ENCODE measurements at places on chromosomes 6 and 20. TPM values are rescaled to one million over a fixed set of nuclear protein-coding genes. Genes with fewer than 3 reads are reported as not detected.

GRCh38 chr6:33627876-33628275 lies 6.8 kb downstream of the ITPR3 start:
- peaks cover 50% of the 10 kb centered on the region for H3K4me1 ChIP-seq
- H3K27ac ChIP-seq: no peak overlapping the region
- no peaks in the 10 kb centered on the region for H3K27me3 ChIP-seq
- no peak for DNase-seq

DNA sequence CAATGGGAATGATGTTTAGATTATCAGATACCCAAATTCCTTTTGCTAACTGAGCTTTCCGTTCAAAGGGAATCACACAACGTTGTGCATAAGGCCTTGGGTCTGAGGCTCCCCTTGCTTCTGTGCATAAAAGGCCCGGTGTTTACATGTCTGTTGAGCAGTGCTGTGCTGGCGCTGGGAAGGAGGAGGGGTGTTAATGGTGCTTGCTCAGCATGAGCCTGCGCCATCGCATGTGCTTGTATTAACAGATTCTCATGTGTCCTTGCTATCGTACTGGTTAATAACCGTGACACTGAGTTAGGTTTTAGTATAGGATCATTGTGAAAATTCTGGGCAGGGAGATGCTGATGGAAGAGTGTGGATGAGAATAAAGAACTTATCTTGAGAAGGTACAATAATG lies 62.3 kb upstream of the TRAF3IP2 start:
- H3K4me3 ChIP-seq: no peak overlapping the region
- peaks cover 53% of the 10 kb centered on the region for H3K36me3 ChIP-seq
- no peak overlapping the region for H3K27ac ChIP-seq
- DNase-seq: no peak

DNA sequence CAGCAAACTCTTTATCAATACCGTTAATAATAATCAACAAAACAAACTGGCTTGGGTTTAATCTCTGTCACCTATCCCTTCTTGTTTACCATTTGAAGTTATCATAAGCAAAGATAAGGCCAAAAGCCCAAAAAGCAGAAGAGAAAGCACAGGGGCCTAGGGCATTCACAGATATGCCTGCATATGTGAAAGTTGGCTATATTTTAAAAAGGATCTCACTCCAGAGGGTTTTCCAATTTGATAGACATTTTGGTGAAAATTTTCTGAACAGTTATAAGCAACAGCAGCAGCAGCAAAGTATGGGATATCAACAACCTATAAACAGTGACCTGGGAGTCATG lies 101.1 kb downstream of the ATXN1 start:
- peaks cover 38% of the 10 kb centered on the region for H3K36me3 ChIP-seq
- no peak overlapping the region for H3K4me3 ChIP-seq
- DNase-seq: no peak
- no peaks in the 10 kb centered on the region for H3K27me3 ChIP-seq

Gene PMEPA1
- total RNA-seq: 0.37 TPM

Gene CPXM1
- 0.11 TPM for total RNA-seq

DNA sequence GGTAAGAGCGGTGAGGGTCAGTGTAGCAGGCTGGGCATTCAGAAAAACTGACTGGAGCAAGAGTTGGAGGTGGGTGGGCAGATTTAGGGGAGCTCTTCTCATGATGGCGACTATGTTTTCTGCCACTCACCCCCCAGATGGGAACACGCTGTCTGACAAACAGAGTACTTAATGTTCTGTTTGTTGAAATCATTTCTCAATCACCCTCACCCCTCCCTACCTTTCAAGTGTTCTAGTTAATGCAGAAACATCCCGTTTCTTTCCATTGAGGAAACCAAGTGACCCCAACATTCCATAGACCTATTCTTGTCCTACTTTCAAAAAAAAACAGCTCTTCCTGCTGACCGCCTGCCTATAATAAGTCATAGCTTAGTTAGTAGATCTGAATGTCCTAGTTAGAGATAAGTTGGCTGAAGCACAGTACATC lies 132.5 kb upstream of the NEDD9 start:
- peaks cover 78% of the 10 kb centered on the region for H3K36me3 ChIP-seq
- no peak overlapping the region for H3K4me3 ChIP-seq
- H3K27me3 ChIP-seq: no peaks in the 10 kb centered on the region
- DNase-seq: no peak
- H3K4me1 ChIP-seq: peaks cover 70% of the 10 kb centered on the region
- no peak overlapping the region for H3K27ac ChIP-seq

DNA sequence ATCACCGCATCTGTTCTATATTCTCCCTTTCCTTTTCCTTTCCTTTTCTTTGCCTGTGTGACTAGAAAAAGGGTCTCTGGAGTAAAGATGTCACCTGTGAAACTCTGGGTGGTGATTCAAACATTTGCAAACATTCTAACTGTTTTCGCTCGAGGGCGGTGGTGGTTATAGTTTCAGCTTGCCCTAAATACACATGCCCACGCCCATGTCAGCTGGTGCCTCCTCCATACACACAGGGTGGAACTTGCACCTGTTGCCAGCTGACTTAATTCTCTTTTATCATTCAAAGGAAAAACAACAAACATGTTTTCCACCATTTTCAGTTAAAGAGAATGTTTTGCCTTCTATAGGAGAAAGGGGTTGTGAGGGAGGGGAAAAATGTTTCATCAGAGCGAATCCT lies 381.9 kb upstream of the ARID1B start:
- peaks cover 58% of the 10 kb centered on the region for H3K27me3 ChIP-seq
- H3K4me3 ChIP-seq: no peak overlapping the region
- H3K27ac ChIP-seq: no peak overlapping the region
- H3K36me3 ChIP-seq: no peaks in the 10 kb centered on the region

DNA sequence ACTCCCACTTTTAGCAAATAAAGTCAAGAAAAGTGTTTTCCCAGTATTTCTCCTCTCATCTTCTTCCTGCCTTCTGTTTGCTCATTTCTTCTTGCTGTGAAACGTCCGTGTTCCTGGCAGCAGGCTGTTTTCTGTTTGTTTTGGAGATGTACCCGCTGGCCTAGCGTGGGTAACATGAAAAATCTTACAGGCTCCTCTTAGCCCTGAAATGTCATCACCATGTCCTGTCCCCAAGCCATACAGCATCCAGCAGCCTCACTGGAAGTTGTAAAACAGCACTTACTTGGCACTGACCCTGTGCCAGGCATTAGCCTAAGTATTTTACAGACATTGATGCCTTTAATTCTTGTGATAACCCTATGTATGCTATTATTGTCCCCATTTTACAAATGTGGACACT lies 371.1 kb downstream of the FOXA2 start:
- H3K36me3 ChIP-seq: no peaks in the 10 kb centered on the region
- no peak overlapping the region for H3K4me3 ChIP-seq
- H3K4me1 ChIP-seq: no peaks in the 10 kb centered on the region
- no peaks in the 10 kb centered on the region for H3K27me3 ChIP-seq
- H3K27ac ChIP-seq: no peak overlapping the region

Gene CCR6
- 3.8 TPM for total RNA-seq

Gene FAM162B
- not detected for total RNA-seq

Gene FOXF2
- total RNA-seq: not detected

Gene ATP9A
- 0.05 TPM for total RNA-seq

GRCh38 chr6:61809004-61809595 lies 476.9 kb downstream of the KHDRBS2 start:
- no peaks in the 10 kb centered on the region for H3K36me3 ChIP-seq
- no peak overlapping the region for H3K4me3 ChIP-seq
- no peaks in the 10 kb centered on the region for H3K27me3 ChIP-seq
- no peaks in the 10 kb centered on the region for H3K4me1 ChIP-seq
- DNase-seq: no peak
- H3K27ac ChIP-seq: no peak overlapping the region

Gene DEF6
- 195 TPM for total RNA-seq

Gene SLC17A2
- not detected for total RNA-seq

DNA sequence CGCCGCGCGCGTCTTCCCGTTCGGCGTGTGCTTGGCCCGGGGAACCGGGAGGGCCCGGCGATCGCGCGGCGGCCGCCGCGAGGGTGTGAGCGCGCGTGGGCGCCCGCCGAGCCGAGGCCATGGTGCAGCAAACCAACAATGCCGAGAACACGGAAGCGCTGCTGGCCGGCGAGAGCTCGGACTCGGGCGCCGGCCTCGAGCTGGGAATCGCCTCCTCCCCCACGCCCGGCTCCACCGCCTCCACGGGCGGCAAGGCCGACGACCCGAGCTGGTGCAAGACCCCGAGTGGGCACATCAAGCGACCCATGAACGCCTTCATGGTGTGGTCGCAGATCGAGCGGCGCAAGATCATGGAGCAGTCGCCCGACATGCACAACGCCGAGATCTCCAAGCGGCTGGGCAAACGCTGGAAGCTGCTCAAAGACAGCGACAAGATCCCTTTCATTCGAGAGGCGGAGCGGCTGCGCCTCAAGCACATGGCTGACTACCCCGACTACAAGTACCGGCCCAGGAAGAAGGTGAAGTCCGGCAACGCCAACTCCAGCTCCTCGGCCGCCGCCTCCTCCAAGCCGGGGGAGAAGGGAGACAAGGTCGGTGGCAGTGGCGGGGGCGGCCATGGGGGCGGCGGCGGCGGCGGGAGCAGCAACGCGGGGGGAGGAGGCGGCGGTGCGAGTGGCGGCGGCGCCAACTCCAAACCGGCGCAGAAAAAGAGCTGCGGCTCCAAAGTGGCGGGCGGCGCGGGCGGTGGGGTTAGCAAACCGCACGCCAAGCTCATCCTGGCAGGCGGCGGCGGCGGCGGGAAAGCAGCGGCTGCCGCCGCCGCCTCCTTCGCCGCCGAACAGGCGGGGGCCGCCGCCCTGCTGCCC lies 1.1 kb downstream of the SOX4 start:
- peak overlapping the region; percentile 80 for H3K4me3 ChIP-seq
- peak overlapping the region; percentile 77 for H3K27ac ChIP-seq
- DNase-seq: peak; percentile 53
- H3K4me1 ChIP-seq: peaks cover 28% of the 10 kb centered on the region

Gene BANF2
- not detected for total RNA-seq

GRCh38 chr6:28922821-28923317 lies 916 bp downstream of the TRIM27 start:
- peak; percentile 65 for DNase-seq
- peaks cover 45% of the 10 kb centered on the region for H3K36me3 ChIP-seq
- H3K27ac ChIP-seq: peak overlapping the region; percentile 95
- peak overlapping the region; percentile 87 for H3K4me3 ChIP-seq

- H3K27me3 ChIP-seq: no peaks in the 10 kb centered on the region
- H3K4me3 ChIP-seq: no peak overlapping the region
- no peak for DNase-seq
- no peak overlapping the region for H3K27ac ChIP-seq
- no peaks in the 10 kb centered on the region for H3K4me1 ChIP-seq
Measured at GRCh38 chr20:11086970-11087369, 413.2 kb upstream of the JAG1 start.

Gene TOMM6
- 218 TPM for total RNA-seq

Gene DNAH8
- total RNA-seq: not detected

DNA sequence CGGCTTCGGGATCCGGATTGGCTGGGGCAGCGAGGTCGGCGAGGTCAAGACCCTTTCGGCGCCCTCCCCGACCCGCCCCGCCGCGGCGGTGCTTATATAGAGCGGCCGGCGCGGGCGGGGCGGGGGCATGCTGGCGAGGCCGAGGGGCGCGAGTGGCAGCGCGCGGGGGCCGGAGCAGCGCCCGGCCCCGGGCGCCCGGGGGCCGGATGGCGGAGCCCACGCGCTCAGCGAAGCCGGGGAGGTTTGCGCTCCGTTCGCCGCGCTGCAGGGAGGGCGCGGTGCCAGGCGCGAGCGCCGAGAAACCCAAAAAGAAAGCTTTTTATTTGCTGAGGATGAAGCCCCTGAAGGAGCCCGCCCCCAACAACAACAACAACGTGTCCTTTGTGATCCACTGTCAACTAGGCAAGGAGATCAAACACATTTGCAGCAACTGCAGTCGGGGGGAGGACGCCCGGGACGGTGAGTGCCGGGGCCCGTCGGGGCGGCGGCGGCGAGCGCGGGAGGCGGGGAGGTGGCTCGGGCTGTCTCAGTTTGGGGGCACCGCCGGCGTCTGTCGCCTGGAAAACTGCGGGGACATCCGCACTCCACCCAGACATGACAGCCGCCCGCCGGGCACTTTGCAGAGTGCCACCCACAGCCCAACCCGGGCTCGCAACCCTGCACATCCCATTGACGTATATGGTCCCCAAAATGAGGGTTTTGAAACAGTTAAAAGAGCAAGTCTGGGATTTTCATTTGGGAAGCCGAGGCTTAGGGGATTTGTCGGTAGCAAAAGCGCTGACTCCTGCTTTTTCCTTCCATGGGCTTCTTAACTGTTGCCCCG lies 297.3 kb downstream of the PHACTR1 start:
- no peak for DNase-seq
- no peaks in the 10 kb centered on the region for H3K36me3 ChIP-seq
- peaks cover 65% of the 10 kb centered on the region for H3K27me3 ChIP-seq

DNA sequence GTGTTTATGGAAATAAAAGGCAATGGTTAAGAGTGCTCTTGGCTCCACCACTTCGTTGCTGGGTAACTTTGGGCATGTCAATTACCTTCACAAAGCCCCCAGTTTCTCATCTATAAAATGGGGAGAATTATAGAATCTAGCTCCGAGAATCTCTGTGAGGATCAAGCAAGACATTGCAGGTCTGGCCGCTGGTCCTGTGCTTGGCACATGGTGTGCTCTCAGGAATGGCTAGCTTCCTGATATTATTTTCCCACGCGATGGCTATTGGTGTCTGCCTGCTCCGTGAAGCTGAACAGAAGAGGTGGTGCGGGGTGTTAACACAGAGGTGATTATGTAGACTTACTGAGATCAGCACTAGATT lies 57.0 kb downstream of the NOX3 start:
- no peak for DNase-seq
- no peaks in the 10 kb centered on the region for H3K4me1 ChIP-seq
- no peaks in the 10 kb centered on the region for H3K27me3 ChIP-seq
- no peak overlapping the region for H3K27ac ChIP-seq
- H3K4me3 ChIP-seq: no peak overlapping the region

- H3K27me3 ChIP-seq: no peaks in the 10 kb centered on the region
- DNase-seq: no peak
- no peaks in the 10 kb centered on the region for H3K36me3 ChIP-seq
- H3K4me1 ChIP-seq: no peaks in the 10 kb centered on the region
- no peak overlapping the region for H3K4me3 ChIP-seq
Measured at GRCh38 chr6:151826517-151827142, 19.1 kb downstream of the ESR1 start.

DNA sequence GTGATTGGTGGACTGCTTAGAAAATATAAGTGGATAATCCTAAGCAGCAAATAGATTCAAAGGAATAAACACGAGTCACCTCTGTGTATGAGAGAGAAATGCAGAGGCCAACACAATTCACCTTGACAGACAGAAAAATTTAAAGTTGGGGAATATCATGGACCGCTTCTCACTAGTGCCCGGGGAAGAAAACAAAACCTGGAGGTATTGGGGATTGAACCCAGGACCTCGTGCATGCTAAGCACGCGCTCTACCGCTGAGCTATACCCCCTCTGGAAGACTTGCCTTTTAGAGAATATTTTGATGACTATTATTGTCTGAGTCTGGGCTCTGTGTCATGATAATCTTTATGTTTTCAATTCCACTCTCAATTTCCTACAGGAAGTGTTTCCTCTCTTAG lies 111.9 kb downstream of the TRIM27 start:
- H3K4me3 ChIP-seq: no peak overlapping the region
- H3K27me3 ChIP-seq: peaks cover 88% of the 10 kb centered on the region
- no peak overlapping the region for H3K27ac ChIP-seq
- peaks cover 9% of the 10 kb centered on the region for H3K36me3 ChIP-seq

Gene BPIFA1
- total RNA-seq: not detected

Gene LMBRD1
- 19.6 TPM for total RNA-seq

Data from activated CD8-positive, alpha-beta T cell treated with anti-CD3 and anti-CD28 coated beads, Interleukin-2, amount 10 ng/mL, durations not matched to agents 7 days and 5 days (primary cell).